ENCODE measurements at places on chromosomes 7 and 10.

GRCh38 chr10:108597031-108597430 is 1326.3 kb downstream of the XPNPEP1 start:
- DNase-seq = no peak

DNA sequence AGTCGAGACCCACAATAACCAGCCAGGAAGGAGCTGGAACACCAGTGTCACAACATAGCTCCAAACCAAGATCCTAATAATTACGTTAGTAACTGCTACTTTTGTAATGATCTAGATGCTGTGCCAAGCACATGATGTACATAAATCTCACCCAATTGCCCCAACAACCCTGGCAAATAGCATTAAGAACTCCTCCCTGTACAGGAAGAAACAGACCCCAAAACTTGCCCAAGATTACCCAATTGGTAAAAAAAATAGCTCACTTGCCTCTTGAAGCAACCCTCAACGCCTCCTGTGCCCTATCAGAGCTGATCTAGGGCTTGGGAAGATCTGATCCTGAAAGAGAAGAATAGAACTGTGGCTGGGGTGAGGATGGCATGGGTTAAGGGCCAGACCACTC is 628.7 kb upstream of the AUTS2 start:
- no peak for DNase-seq

GRCh38 chr10:9939716-9940115 is 1078.0 kb upstream of the CELF2 start:
- DNase-seq = no peak

- no peak for DNase-seq
Observed at GRCh38 chr7:139992353-139993044, 70.3 kb downstream of the PARP12 start.

- no peak for DNase-seq
Observed at GRCh38 chr7:70415179-70415972, 716.6 kb upstream of the GALNT17 start.

DNA sequence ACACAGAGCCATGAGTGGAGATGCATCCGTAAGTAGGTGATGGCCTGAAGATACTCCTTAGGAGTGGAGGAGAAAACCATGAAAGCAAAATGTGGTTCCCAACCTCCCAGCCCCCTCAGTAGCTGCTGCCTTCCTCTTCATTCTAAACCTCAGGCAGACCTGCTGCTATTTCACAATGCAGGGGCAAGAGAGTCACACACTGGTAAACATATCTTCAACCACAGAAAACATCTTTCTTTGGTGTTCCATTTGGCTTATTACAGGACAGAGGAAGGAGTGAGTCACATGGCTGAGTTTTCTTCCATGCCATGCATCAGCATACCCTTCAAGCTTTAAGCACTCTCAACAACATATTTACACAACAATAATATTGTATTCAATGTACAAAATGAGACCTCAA is 342.1 kb downstream of the BMPER start:
- peak; percentile 64 for DNase-seq

DNA sequence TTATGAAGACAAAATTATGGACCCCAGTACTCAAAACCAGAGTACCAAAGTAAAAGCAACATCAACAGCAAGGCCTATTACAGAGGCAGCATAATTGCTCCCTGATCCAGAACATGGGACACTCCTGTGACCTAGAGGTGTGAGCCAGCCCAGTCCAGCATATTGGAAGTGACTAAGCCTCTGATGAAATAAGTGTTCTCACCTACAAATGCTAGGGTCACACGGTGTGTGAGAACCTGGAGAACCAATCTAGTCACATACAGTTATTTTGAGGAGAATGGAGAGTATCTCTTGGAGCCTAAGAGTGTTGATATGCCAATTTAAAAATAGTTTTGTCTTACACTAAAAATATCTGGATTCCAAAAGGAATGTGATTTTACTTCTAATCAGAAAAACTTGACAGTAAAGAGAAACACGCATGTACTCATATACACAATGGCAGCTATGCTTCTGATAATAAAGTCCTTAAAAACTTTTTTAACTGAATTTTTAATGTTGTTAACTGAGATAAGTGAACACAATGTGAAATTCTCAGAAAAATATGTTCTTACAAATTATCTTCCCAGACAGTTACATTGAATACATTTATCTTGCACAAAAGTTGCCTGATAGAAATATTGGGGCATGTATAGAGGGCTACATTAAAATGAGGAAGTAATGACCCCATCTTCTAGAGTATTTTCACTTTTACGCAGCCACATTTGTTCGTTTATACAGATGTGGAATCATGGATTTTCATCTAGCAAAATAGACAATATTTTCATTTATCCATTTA is 56.8 kb upstream of the CD36 start:
- DNase-seq = no peak

- no peak for DNase-seq
Observed at GRCh38 chr7:150447966-150448788, 2.3 kb upstream of the GIMAP8 start.

Measured in NCI-H226 (cell line).